ENCODE measurements at places on chromosomes 3 and 15.

DNA sequence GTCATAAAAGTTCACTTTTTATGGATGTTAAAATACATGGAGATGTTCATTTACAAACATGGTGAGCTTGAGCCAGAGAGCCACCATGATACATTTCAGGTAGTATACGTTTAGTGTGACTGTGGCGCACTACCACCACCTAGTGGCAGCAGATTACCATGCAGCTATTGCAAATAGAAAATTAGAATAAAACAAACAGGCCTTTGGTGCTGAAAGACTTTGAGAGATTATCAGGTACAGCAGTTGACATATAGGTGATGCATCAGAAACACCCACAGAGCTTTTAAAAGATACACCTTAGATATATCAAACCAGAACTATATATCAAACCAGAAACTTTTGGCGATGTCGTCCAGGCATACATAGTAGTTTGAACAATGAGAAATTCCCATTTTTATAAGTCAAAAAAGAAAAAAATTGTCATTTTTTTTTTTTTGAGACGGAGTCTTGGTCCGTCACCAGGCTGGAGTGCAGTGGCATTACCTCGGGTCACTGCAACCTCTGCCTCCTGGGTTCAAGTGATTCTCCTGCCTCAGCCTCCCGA is 42.0 kb upstream of the ICE2 start:
- peak; percentile 78 for DNase-seq

GRCh38 chr3:25673738-25674298 is 9.1 kb upstream of the TOP2B start:
- DNase-seq, result no peak

GRCh38 chr15:41919954-41920538 is 26.2 kb upstream of the SPTBN5 start:
- DNase-seq, result no peak

DNA sequence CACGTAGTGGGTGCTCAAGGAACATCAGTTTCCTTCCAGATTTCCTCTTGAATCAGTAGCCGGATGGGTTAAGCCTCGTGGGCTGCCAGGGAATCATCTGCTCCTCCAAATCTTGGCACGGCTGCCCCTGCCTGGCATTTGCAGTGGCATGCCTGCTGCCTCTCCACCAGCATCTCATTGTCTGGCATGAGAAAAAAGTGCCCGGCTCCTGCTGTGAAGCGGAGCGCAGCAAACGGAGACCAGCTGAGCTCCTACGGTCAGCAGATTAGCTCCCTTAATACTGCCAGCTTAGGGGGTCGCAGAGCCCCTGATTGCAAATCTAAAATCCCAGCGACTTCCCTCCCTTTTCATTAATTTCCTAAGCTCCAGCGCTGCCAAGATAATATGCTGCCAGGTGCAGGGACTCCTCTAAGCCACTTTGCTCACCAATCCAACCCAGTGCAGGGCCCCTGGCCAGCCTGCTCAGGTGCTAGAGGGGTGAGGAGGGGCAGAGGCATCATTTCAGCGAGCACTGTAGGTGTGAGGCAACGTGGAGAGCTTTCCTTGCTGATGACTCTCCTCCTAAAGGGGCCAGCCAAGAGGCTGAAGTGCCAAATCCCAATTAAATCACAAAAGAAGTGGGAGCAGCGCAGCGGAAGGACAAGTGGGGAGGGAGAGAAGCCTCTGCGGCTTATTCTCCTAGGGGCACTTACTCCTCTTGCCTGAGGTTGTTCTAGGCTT is 49.6 kb upstream of the ST8SIA2 start:
- DNase-seq, result no peak

- DNase-seq, result no peak
Measured at GRCh38 chr3:50673931-50674330, 796 bp upstream of the DOCK3 start.

DNA sequence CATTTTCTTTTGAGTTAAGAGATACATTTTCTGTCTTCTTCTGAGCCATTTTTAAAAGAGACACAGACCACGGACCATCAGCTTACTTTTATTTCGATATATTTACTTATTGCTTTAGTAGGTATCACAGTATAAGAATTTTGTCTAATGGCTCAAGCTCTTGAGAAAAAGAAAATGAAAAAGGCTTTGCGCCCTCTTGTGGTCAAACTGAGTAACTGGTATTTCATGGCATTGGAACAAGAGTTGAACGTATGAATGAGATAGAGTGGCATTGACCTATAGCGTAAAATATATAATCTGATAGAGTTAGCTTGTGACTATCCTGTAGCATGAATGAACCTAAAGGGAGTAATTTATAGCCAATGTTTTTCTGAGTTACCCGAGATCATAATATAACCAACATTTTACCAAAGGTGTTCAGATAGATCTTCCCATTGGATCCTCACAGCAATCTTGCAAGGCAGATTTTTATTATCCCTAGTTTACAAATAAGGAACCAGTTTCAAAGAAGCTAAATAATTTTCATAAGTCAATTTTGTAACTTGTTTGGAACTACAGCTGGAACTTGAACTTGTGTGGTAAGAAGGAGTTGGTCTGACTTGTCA is 154.6 kb downstream of the POLR2M start:
- DNase-seq, result peak; percentile 75

GRCh38 chr15:59299929-59300617 is 72.6 kb downstream of the MYO1E start:
- DNase-seq, result peak; percentile 92

DNA sequence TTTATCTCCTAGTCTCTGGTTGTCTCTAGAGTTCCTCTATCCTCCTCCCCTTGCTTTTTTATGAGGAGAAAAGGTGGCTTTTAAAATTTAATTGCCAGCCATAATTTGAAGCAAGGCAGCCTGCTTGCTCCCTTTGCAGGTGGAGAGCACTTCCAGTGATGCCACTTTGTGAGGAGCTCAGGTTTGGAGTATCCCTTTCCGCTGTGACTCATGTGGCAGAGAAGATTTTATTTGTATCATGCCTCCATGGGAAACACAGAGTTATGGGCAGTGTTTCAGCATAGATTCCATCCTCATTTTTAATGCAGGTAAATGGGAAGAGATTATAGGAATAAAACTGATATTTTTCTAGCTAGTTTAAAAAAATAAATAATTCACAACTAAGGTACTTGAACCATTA is 7.0 kb downstream of the PPM1L start:
- no peak for DNase-seq

DNA sequence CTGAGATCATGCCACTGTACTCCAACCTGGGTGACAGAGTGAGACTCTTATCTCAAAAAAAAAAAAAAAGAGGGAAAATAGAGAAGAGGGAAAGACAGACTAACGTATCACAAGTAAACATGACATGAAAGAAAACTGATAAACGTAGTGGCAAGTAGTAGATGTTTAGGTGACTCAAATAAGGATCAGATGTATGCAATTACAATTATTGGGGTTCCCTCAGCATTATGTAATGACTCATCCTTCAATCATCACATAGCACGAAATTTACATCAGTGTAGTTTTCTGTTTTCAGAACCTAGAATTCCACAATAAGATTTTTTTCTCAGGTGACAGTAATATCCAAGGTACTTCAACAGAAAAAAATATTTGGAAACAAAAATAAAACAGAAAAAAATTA is 46.6 kb downstream of the DPP8 start:
- DNase-seq, result no peak

GRCh38 chr3:64363842-64364241 is 138.6 kb upstream of the PRICKLE2 start:
- no peak for DNase-seq

DNA sequence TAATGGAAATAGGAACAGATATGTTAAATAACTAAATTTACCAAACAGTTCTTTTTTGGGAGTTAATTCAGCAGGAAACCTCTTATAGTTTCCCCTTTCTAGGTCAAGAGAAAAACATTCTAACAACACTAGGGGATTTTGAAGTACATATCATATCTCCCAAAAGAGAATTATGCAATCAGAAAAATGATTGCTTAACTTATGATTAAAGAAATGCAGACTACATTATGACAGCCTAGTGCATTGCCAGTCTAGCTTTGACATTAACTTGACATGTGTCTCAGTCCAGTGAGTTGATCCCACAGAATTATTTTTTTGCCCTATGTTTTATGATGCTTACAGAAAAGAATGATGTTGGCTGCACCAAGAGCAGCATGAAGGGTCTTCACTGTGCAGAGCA is 31.7 kb upstream of the NPHP3 start:
- DNase-seq, result no peak

DNA sequence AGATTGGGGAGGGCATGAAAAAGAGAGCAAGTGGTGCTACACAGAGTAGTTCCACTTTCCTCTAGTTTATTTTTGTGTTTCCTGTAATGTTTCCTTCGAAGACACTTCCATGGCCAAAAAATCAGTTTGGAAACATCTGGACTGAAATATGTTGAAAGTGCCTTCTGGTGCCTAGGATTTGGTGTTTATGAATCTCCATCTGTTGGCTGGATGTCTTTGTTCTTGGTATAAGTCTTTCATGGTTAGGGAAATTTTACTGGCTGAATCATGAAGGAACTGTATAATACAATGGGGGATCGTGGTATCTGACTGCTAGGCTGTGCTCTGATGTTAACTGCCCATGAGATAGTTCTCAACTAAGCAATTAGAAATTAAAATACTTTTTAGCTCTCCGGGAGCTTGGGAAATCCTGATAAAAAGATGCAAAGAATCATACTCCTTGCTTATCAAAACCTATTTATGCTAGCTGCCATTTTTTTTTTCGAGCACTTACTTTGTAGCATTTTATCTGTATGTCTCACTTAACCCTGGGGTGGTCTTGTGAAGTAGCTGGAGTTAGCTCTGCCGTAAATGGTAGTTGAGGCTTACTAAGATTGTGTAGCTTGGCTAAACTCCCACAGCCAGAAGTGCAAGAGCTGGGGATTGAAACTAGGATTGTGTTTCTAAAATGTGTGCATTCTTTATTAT is 21.9 kb downstream of the AKAP13 start:
- no peak for DNase-seq
